ENCODE measurements at places on chromosomes 2 and 18. TPM values are rescaled to one million over a fixed set of nuclear protein-coding genes. Genes with fewer than 3 reads are reported as not detected.

DNAJC5G gene
- polyA plus RNA-seq: not detected

ADRA2B gene
- not detected for polyA plus RNA-seq

SLC30A3 gene
- not detected for polyA plus RNA-seq

NAT8 gene
- polyA plus RNA-seq: not detected

DBI gene
- polyA plus RNA-seq: 782 TPM

DSC1 gene
- polyA plus RNA-seq: not detected

KDM3A gene
- polyA plus RNA-seq: 12.9 TPM

CCDC85A gene
- 0.19 TPM for polyA plus RNA-seq

CAVIN2 gene
- polyA plus RNA-seq: 0.55 TPM

SCN2A gene
- polyA plus RNA-seq: 47.8 TPM

ALLC gene
- polyA plus RNA-seq: 0.78 TPM

SCN1A gene
- 109 TPM for polyA plus RNA-seq

CCL20 gene
- not detected for polyA plus RNA-seq

MAP4K4 gene
- 9.0 TPM for polyA plus RNA-seq

PDE1A gene
- 24.6 TPM for polyA plus RNA-seq

G6PC2 gene
- polyA plus RNA-seq: not detected

DYNC2LI1 gene
- polyA plus RNA-seq: 69.8 TPM

ITPRID2 gene
- polyA plus RNA-seq: 29.7 TPM

XIRP2 gene
- polyA plus RNA-seq: not detected

ALPI gene
- polyA plus RNA-seq: not detected

RGPD3 gene
- not detected for polyA plus RNA-seq

FBXO36 gene
- 6.3 TPM for polyA plus RNA-seq

MAP3K19 gene
- polyA plus RNA-seq: not detected

FTCDNL1 gene
- polyA plus RNA-seq: 4.8 TPM

POTEC gene
- not detected for polyA plus RNA-seq

CABYR gene
- polyA plus RNA-seq: 7.1 TPM

LYG2 gene
- 0.39 TPM for polyA plus RNA-seq

SLC4A3 gene
- 7.6 TPM for polyA plus RNA-seq

PID1 gene
- polyA plus RNA-seq: 2.9 TPM

HNRNPLL gene
- 37.1 TPM for polyA plus RNA-seq

FOXD4L1 gene
- not detected for polyA plus RNA-seq

LYPD1 gene
- polyA plus RNA-seq: 1.6 TPM

PHLPP1 gene
- polyA plus RNA-seq: 26.8 TPM

CCDC88A gene
- 283 TPM for polyA plus RNA-seq

TIA1 gene
- polyA plus RNA-seq: 22.5 TPM

SP140 gene
- not detected for polyA plus RNA-seq

RPL37A gene
- polyA plus RNA-seq: 1,182 TPM

GAD1 gene
- polyA plus RNA-seq: 427 TPM

ABCG5 gene
- polyA plus RNA-seq: 0.48 TPM

CYP27A1 gene
- 3.6 TPM for polyA plus RNA-seq

ORMDL1 gene
- polyA plus RNA-seq: 346 TPM

CSRNP3 gene
- polyA plus RNA-seq: 27.2 TPM

IL1R2 gene
- polyA plus RNA-seq: not detected

GPC1 gene
- 1.8 TPM for polyA plus RNA-seq

ERBB4 gene
- 4.9 TPM for polyA plus RNA-seq

Data from Purkinje cell (primary cell).